Stimulated activated CD8-positive, alpha-beta memory T cell treated with anti-CD3 and anti-CD28 coated beads, Interleukin-4, amount 100 ng/mL, for 4 hours (primary cell): ENCODE measurements at places on chromosomes 2 and 18.

GRCh38 chr2:173311844-173312606 is 42.6 kb upstream of the CDCA7 start:
- DNase-seq, result no peak

DNA sequence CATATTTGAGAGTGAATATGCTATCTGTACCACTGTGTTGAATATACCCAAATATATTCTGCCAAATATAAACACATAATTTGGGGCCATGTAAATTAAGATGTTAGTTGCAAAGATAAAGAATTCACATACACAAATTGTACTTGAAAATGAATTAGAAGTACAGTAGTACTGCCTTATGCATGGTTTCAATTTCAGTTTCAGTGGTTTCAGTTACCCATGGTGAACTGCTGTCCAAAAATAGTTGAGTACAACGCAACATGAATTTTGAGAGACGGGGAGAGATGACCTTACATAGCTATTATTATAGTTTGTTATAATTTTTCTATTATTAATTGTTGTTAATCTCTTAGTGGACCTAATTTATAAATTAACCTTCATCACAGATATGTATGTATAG is 1313.0 kb upstream of the FAM98A start:
- DNase-seq, result no peak

GRCh38 chr2:171173087-171173486 is 12.4 kb upstream of the TLK1 start:
- DNase-seq, result no peak

DNA sequence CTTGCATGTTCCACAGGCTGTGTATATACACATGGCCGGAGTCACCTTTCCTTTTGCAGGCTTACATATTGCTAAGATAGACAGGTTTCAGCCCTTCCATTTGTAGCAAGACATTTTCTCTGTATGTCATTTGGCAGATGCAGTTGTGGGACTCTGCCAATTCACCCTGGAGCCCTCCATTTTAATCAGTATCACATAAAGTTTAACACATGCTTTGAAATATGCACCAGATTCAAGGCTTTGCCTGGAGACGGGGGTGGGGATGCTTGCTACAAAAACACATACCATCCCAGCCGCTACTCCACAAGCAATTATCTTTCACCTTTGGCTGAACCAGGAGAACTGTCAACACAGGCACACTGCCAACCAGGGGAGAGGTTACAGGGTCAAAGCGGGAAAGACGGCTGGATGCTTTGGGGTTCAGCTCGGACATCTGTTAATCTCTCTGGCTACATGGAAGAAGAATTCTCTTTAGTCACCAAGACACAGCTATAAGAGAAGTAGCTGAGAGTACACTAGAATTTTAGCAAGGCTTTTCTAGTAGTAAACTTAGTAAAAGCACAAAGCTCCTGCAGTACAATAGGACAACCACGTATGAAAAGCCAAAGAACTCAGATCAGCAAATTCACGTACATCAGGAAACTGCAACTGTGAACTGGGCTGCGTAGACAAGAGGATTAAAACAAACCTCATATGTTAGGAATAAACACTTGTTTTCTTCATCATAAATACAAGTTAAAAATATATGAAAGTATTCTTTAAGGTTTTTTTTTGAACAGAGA is 130.9 kb downstream of the EXOC6B start:
- DNase-seq, result no peak

DNA sequence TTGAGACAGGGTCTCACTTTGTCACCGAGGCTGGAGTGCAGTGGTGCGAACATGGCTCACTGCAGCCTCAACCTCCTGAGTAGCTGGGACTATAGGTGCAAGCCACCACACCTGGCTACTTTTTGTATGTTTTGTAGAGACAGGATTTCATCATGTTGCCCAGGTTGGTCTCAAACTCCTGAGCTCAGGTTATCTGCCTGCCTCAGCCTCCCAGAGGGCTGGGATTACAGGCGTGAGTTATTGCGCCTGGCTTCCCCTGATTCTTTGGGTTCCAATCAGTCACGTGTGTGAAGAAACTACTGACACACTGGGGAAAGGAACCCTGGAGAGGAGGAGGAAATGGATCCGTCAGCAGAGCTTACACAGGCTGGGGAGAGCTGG is 22.3 kb upstream of the RAB10 start:
- no peak for DNase-seq

- DNase-seq, result no peak
Observed at GRCh38 chr2:24883946-24884345, 36.1 kb downstream of the ADCY3 start.

GRCh38 chr2:223835701-223836532 is 1.5 kb downstream of the AP1S3 start:
- DNase-seq, result no peak

DNA sequence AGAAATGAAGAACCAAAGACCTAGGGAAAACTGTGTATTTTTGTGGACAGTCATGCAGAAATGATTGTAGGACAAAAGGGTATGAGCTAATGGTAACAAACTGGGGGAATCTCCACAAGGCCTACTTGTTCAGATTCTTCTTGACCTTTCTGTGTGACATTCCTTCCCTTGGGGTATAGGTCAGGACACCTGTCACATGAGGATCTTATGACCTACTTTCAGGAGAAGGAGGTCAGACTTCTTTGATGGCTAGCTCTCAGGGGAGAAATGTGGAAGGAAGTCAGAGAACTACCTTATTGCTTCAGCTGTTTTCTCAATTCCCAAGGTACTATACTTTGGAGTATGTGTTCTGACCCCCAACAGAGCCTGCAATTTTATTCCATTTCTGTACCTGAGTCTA is 40.7 kb upstream of the TANK start:
- DNase-seq, result no peak

- DNase-seq, result no peak
Observed at GRCh38 chr18:36494160-36494437, 196.6 kb downstream of the FHOD3 start.

GRCh38 chr2:216235896-216236295 is 126.7 kb downstream of the XRCC5 start:
- no peak for DNase-seq

DNA sequence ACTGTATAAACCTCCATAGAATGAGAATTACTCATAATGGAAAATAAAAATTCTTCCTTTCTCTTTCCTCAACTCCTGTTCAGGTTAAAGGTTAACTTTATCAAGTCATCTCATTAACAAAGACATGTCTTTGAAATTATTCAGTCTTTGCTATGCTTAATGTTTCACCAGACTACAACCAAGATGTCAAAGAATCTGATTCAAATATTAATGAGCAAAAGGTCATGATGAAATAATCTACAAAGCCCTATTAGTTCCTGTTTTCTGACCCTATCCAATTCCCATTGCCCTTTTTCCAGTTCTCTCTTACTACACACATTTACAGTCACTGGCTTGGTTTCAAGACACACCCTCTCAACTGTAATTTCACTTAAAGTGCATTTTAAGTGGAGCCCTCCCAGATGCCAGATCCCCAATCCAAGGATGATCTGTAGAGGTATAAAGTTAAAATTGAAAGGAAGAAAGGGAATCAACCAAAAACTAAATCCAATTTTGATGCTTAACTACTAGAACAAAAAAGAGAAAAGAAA is 246.9 kb upstream of the CYP26B1 start:
- DNase-seq, result no peak
